CD8-positive, alpha-beta memory T cell (primary cell): ENCODE measurements at places on chromosomes 11 and 22. TPM values are rescaled to one million over a fixed set of nuclear protein-coding genes. Genes with fewer than 3 reads are reported as not detected.

TSSK2 gene
- total RNA-seq, result not detected

DAGLA gene
- total RNA-seq, result 0.11 TPM

TNNI2 gene
- 0.33 TPM for total RNA-seq

OR9G1 gene
- total RNA-seq, result not detected

CHRNA10 gene
- total RNA-seq, result 1.1 TPM

EMID1 gene
- total RNA-seq, result not detected

LSP1 gene
- 230 TPM for total RNA-seq
